ENCODE measurements at places on chromosomes 4 and X.

- DNase-seq = no peak
These were observed 92.0 kb upstream of the SMARCAD1 start for GRCh38 chr4:94115687-94116086.

DNA sequence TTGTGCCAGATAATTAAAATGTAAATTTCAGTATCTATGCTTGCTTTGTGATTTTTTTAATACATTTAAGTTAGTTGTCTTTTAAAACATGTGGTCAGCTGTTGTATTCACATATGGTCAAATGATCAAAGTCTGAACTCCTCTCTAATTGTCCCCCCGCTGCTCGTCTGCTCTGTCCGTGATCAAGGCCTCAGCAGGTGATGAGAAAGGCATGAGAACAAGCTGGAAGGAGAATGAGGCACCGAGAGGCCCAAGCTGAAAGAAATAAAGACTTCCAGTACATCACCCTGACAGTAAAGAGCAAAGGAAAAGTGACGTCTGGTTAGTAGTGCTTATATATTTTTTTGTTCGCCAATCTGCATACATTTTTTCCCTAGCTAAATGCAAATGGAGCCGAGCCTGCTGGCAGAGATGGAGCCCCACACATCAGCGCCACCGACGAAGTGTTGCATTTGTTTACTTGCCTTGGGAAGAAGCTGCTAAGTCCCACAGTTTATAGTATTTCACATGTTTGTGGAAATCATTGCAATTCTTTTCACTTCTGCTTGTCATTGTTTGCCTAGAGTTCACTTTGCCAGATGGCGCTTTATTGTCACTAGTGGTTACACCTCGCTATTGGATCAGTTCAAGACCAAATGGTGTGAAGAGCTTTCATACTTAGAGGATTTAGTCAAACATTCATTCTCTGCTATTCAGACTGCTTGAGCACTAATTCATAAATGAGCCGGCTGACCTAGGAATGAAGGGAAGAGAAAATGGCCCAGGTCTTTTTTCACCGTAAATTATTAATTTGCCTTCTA lies 181.5 kb downstream of the ZIC3 start:
- DNase-seq = no peak

GRCh38 chrX:63050225-63050624 lies 300.9 kb downstream of the SPIN4 start:
- DNase-seq = no peak

DNA sequence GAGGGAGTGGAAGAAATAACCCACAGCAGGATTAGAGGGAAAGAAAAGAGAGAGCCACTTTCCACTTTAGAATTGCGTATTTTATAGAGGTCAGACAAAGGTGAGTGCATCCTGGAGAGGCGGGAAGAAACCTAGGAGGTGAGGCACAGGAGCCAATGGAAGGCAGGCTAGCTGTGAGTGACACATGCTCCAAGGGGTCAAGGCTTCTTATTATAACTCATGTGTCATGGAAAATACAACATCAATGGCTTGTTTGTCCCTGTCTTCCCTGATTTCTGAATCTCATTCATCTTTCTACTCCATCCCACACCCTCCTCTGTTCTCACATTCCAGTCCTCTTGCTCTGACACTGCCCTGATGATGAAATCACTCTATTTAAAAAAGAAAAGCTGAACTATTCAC lies 14.4 kb downstream of the ANXA3 start:
- no peak for DNase-seq

DNA sequence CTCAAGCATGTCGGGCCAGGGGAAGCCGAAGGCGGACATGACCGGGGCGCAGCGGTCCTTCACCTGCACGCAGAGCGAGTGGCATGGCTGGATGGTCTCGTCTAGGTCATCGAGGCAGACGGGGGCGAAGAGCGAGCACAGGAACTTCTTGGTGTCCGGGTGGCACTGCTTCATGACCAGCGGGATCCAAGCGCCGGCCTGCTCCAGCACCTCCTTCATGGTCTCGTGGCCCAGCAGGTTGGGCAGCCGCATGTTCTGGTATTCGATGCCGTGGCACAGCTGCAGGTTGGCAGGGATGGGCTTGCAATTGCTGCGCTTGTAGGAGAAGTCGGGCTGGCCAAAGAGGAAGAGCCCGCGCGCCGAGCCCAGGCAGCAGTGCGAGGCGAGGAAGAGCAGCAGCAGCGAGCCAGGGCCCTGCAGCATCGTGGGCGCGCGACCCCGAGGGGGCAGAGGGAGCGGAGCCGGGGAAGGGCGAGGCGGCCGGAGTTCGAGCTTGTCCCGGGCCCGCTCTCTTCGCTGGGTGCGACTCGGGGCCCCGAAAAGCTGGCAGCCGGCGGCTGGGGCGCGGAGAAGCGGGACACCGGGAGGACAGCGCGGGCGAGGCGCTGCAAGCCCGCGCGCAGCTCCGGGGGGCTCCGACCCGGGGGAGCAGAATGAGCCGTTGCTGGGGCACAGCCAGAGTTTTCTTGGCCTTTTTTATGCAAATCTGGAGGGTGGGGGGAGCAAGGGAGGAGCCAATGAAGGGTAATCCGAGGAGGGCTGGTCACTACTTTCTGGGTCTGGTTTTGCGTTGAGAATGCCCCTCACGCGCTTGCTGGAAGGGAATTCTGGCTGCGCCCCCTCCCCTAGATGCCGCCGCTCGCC lies at the start of gene SFRP2:
Gene SFRP2 (minus strand): TSS at position 671 of the 864 bp plus-strand sequence. CDS start 248 bp downstream, at position 423.
- DNase-seq = no peak

Measured in AML-193 (cell line).